Mononuclear cell (primary cell): ENCODE measurements at places on chromosomes 11 and 22. TPM values are rescaled to one million over a fixed set of nuclear protein-coding genes. Genes with fewer than 3 reads are reported as not detected.

The CERK gene
- 53.8 TPM for total RNA-seq

The C22orf15 gene
- 0.31 TPM for total RNA-seq

The NPAS4 gene
- not detected for total RNA-seq

The DERL3 gene
- 1.7 TPM for total RNA-seq

The APOL5 gene
- total RNA-seq, result not detected

The CECR2 gene
- 0.10 TPM for total RNA-seq

The ROBO4 gene
- 0.31 TPM for total RNA-seq

The ANGPTL5 gene
- total RNA-seq, result 0.10 TPM

The TLCD5 gene
- total RNA-seq, result not detected

The POU2AF3 gene
- not detected for total RNA-seq

The MS4A10 gene
- not detected for total RNA-seq

The TMX2 gene
- total RNA-seq, result 31.7 TPM

The GRM5 gene
- total RNA-seq, result not detected

The MRGPRX3 gene
- not detected for total RNA-seq

The CCS gene
- total RNA-seq, result 10.7 TPM

The KRTAP5-8 gene
- not detected for total RNA-seq

The TESMIN gene
- 1.4 TPM for total RNA-seq

The SLC15A3 gene
- total RNA-seq, result 77.6 TPM

The SLC22A12 gene
- total RNA-seq, result not detected

The KCNQ1OT1 gene
- total RNA-seq, result 0.31 TPM

The OR5M11 gene
- total RNA-seq, result not detected

The KCNQ1 gene
- 12.7 TPM for total RNA-seq

The DMC1 gene
- total RNA-seq, result 1.4 TPM
